ENCODE measurements at places on chromosomes 11 and 22.

DNA sequence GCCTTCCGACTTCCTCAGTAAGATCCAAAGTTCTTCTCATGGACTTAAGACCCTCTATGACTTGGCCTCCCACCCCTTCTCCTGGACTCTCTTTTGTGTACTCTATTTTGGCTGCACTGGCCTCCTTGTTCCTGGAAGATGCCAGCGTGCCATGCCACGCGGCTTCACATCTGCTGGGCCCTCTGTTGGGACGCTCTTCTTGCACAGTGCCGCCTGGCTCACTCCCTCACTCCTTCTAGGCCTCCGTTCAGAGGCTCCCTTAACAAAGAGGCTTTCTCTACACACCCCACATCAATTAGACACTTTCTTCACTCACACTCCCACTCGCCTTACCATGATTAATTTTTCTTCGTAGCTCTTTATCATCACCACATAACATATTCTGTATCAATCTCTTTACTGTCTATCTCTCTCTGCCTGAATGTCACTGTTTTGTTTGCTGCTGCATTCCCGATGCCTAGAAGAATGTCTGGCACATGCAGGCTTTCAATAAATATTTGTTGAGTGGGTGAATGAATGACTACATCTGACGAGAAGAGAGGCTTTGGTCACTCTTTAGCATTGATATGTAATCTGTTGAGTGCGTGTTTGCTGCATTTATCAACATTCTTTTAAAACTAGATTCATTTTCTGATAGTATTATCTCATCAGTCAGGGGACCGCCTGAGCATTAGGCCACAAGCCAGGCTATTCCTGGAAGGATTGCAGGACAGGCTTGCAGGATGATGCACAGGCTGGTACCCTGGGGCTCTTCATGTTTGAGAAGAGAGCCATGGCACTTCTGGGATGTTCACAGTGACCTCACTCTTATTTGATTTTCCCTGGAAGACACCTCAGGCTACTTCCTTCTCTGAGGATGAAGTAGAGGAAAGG is 60.6 kb upstream of the AMPD3 start:
- DNase-seq: no peak

DNA sequence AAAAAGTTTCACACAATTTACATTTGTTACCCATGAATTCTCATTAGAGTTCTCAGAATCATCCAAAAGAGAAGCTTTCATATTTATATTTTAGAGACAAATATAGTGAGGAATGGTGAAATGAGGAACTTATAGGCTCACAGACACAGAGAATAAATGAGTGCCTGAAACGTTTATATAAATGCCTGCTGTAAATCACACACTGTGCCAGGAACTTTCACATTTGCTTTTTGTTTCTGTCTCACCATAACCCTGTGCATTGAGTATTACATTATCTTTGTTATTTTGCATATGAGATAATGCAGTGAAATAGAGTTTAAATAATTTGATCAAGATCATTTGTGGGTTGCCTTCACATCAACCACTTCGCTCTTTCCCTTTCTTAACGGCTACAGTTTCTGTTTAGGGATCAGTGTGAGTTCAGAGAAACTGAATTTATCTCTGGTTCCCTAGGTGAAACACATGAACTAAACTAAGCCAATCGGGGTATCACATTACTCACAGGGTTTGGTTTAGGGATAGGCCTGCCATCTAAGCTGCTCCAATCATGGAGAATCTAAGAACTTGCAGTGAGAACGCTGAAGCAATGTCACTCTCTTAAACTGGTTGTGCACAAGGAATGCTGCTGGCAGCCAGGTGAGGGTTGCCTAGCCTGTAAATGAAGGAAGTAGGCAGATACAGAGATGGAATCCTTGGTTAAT is 1339.2 kb upstream of the TENM4 start:
- no peak for DNase-seq

DNA sequence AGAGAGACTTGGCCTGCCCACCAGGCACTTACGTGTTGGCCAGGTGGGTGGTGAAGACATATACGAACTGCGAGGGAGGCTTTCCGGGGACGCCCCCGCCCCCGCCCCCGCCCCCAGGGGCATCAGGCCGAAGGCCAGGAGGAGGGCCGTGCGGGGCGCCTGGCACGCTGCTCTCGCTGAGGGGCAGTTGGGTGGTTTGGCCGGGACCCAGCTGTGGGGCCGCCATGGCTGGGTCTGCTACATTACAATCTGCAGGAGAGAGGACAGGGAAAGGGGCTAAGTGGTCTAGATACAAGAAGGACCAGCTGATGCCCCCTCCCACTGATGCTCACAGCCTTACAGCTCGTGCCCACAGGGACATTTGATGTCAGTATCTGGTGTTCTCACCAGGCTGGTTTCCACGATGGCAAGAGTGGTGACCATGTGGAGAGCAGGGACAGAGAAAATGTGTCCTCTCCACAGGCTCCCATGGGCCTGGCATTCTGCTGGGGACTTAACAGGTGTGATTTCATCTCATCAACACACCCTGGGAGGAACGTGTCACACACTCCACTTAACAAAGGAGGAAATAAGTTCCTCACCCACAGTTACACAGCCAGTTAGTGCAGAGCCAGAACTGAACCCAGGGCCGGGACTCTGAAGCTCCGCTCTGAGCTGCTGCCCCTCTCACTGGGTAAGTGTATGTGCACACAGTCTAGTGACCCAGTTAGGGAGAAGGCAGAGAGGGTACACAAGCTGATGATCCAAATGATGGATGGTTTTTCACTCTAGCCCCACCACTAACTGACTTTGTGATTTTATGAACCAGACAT is 19.7 kb downstream of the CXCR5 start:
- no peak for DNase-seq

DNA sequence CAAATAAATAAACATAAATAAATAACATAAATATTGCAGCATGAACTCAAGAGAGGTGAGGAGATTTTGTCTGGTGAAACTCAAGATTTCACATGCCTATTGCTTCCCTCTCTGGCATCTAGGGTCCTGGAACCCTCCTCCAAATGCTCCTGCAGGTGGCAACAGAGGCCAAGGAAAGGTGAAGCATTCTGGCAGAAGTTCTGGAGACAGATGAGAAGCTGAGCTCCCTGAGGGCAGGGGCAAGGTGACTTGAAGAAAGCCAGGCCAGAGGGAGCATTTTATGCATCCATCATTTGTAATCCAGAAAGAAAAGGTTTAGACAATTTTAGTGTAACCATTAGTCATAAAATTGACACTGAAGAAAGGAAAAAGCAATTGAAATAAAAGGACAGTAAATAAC is 64.9 kb downstream of the ENDOD1 start:
- DNase-seq: no peak

- peak; percentile 21 for DNase-seq
Observed at GRCh38 chr22:30947173-30947815, 21.3 kb downstream of the MORC2 start.
